Stimulated activated CD4-positive, alpha-beta T cell treated with anti-CD3 and anti-CD28 coated beads, Interleukin-12 subunit alpha, Interleukin-12 subunit beta, amount 100 ng/mL, for 4 hours (primary cell): ENCODE measurements at places on chromosomes 2 and 18.

DNA sequence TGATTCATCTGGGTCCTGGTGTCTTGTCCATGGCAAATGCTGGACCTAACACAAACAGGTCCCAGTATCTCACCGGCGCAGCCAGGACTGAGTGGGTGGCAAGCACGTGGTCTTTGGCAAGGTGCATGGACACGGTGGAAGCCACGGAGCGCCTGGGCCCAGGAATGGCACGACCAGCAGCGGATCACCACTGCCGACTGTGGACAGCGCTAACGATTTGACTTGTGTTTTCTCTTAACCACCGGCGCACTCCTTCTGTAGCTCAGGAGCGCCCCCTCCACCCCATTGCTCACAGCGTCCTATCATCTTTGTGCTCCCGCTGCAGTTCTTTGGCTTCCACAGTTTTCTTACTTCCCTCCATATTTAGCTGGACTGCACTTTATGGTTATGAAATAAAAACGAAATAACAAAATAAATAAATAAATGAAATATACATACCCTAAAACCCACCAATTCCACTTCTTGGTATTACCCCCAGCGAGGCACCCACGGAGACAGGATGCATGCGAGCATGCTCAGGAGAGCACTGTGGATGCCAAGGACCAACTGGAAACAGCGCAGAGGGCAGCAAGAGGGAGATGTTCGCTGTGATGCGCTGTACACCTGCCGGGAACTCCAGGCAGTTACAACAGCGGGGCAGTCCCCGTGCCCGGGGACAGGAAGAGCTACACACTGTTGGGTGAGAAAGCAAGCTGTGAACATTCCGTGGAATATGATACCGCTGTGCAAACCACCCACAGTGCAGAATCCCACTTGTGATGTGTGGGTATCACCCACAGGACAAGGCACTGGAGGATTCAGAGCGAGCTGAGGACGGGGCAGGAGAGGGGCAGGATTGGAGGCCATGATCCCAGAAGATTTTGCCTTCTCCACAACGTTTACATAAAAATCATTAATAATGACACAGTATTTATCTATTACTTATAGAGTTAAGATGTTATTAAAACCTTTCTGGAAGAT lies 7.0 kb upstream of the CIDEA start:
- DNase-seq = no peak

DNA sequence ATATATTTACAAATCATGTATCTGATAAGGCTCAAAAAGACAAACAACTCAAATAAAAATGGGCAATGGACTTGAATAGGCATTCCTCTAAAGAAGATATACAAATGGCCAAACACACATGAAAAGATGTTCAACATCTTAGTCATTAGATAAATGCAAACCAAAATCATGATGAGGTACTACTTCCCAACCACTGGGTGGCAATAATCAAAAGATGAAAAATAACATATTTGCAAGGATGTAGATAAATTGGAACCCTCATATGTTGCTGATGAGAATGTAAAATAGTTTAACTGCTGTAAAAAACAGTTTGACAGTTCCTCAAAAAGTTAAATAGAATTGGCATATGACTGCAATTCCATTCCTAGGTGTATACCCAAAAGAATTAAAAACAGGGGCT lies 132.3 kb downstream of the TTC32 start:
- DNase-seq = no peak

GRCh38 chr2:54428108-54428831 lies 27.9 kb upstream of the SPTBN1 start:
- no peak for DNase-seq

GRCh38 chr2:11774600-11774999 lies 28.2 kb downstream of the LPIN1 start:
- no peak for DNase-seq

DNA sequence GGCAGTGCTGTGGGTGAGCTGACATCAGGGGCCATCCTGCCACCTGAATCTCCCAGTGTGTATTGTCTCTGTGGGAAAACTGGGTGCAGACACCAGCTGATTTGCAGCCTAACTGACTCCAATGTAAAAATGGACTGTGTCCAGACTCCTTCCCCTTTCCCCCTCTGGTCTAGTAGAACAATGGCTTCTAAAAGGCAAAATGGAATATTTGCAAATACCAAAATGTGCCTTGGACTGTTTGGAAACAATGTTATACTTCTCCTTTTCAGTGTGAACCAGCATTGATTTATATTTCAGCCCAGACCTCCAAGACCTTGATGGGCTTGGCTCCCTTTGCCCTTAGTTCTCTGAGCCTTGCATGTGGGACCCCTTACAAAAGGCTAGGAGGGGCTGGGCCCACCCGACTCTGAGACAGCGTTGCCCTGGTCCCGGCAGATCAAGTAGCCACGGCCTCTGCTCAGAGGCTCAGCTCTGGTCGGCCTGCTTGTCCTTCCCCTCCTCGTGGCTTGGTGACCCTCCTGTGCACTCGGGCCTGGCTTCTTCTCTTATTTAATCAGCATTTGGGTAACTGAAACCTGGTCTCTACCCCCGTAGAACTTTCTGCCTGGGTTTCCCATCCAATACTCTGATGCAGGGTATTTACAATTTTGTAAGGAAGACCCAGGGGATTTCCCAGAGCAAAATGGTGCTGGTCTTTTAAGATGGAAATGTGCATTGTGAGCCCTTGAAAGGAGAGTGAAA lies 18.0 kb upstream of the ACKR3 start:
- DNase-seq = no peak

- DNase-seq = no peak
These were observed 30.1 kb downstream of the IDH1 start for GRCh38 chr2:208224802-208225201.

DNA sequence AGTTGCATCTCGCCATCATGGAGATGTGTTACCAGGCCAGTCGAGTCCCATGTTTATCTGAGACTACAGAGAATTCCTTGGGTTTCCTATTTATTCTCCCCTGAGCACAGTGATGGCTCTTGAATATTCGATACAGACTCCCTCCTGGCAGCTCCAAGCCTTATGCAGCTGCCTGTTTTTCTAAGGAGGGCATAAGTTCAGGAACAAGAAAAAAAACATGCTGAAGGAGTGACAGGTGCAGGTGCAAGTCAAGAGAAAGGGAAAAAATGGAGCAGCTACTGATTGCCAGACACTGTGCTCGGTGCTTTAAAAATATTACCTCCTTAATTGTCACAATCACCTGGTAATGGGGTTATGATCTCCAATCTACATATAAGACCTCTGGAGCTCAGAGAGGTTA lies 177.2 kb upstream of the DPP10 start:
- DNase-seq = no peak

GRCh38 chr2:8636721-8637636 lies 44.9 kb upstream of the ID2 start:
- no peak for DNase-seq

- no peak for DNase-seq
These were observed 70.5 kb downstream of the CACNB4 start for GRCh38 chr2:152028182-152028862.

DNA sequence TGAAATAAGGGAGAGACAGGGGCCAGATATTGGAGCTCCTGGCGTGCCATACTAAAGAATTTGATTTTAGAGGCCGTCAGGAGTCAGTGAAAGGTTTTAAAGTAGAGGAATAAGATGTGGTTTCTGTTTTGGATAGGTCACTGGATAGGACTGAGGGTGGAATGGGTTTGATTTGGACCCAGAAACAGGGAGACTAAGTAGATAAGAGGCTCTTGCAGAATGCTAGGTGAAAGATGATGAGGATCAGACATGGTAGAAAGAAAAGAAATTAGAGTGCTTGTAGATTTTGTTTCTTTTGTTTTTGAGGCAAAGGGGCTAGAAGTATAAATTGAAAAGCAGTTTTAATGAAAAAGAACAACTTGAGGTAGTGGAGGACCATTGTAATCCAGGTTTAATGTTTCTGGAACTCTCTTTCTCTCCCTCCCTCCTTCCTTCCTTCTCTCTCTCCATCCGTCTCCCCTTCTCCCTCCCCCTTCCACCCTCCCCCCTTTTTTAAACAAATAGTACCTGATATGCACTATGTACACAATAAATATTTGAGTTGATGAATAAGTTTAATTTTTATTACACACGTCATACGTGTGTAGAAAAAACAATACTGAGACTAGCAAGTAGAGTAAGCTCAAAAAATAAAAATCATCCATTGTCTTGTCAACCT lies 1.9 kb downstream of the NDUFV2 start:
- DNase-seq = no peak

GRCh38 chr2:74575320-74575719 lies 20.8 kb downstream of the DOK1 start:
- no peak for DNase-seq

DNA sequence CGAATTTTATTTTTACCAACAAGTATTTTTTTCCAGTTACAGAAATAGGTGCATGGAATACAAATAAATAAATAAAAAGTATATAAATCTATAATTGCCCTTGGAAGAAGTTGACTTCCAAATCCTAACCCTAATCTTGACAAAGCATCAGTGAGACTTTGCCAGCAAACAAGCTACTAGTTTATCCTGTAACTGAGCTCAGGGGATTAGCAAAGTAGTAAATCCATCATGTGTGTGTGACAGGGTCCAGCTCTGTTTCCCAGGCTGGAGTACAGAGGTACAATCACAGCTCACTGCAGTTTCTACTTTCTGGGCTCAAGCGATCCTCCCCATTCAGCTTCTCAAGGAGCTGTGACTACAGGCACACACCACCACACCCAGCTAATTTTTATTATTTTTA lies 948.0 kb upstream of the CNTNAP5 start:
- DNase-seq = no peak

- no peak for DNase-seq
These were observed 37.2 kb upstream of the ZNF532 start for GRCh38 chr18:58827428-58827827.

DNA sequence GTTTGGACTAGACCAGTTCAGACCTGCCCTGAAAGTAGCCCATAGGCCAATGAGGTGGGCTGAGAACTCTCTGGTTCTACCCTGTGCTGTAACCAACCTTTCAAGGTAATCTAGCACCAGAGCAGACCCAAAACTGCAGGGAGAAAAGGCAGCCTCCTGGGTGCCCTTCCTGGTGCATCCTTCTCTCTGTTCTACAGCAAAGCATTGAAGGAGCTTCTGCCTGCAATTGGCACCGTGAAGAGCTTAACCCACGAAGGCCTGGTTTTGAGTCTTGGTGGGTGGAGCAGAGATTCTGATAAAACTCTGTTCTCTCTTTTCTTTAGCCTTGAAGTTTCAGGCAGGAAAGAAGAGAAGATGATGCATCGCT lies 55.5 kb downstream of the LIPG start:
- no peak for DNase-seq

- no peak for DNase-seq
These were observed 40.3 kb downstream of the AAK1 start for GRCh38 chr2:69603146-69603743.

GRCh38 chr2:191117341-191117740 lies 33.5 kb downstream of the STAT4 start:
- DNase-seq = no peak

- no peak for DNase-seq
These were observed 232.6 kb upstream of the PXDN start for GRCh38 chr2:1976728-1977416.

GRCh38 chr18:74230922-74231714 lies 60.6 kb downstream of the CYB5A start:
- DNase-seq = no peak

DNA sequence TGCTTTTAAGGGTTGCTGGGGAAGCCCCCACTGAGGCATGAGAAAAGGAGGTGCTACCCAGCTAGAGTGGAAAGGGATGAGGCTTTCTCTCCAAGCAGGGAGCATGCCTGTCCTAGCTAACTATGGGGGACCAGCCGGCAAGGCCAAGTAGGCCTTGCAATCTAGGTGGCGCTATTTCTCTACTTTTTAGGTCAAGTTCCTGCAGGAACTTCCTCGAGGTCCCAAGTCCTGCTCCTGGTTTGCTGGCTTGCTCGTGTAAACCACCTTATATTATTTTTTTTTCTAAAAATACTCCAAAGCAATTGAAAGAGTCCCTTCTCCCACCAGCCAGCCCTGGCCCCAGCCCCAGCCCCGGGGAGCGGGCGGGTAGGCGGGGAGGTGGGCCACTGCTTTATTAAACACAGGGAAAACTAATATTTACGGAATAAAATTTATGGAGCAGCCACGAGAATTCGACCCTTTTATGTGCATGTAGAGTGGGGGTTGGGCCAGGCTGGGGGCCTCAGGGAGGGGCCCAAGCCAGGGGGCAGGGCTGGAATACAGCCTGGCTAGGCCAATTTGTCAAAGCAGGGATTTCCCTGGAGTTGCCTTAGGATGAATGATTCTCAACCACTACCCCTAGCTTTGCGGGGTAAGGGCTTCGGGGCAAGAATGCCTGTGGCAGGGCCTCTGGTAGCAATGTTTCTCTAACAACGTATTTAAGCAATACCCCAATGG lies 12.8 kb upstream of the IHH start:
- no peak for DNase-seq

DNA sequence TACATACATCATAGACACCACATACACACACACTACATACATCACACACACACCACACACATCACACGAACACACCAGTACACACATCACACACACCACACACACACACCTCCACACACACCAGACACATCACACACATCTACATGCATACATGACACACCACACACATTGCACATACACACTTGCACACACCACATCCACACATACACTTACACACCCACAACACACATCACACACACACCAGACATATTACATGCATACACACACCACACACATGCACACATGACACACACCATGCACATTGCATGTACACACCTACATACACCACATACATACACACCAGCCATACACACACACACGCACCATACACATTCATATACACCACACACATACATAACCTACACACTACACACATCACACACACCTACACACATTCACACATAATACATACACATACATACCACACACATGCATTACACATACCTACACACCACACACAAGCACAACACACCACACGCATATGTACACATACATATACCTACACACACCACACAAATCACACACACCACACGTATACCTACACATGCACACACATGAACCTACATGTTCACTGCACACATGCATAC lies 156.5 kb downstream of the NDUFA10 start:
- no peak for DNase-seq

- no peak for DNase-seq
These were observed 61.0 kb downstream of the ANKRD44 start for GRCh38 chr2:197249381-197250083.

- DNase-seq = no peak
These were observed 87.6 kb downstream of the SLC8A1 start for GRCh38 chr2:40364151-40364874.

GRCh38 chr2:48728295-48728694 lies 27.2 kb downstream of the LHCGR start:
- no peak for DNase-seq

DNA sequence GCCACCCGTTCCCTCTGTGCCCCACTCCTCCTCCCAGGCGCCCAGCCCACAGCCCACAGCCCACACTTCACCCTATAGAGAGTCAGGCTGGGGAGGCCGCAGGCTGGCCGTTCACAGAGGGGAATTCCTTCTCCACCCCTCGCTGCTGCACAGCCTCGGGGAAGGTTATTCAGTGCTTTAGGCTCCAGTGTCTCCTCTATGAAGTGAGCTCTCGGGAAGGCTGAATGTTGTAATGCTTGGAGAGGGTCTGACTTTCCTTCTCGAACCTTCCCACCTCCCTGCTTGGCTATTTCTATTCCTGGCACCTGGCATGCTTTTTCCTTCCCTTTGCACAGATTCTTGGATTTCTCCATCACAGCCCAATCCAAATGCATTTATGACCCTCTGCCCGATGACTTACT lies 62.5 kb upstream of the SMAD7 start:
- DNase-seq = no peak

- no peak for DNase-seq
These were observed 383.6 kb downstream of the PIK3C3 start for GRCh38 chr18:42338683-42339082.

GRCh38 chr18:24913507-24914170 lies 438.3 kb downstream of the ZNF521 start:
- no peak for DNase-seq
